ENCODE measurements at places on chromosomes 16 and 17. TPM values are rescaled to one million over a fixed set of nuclear protein-coding genes. Genes with fewer than 3 reads are reported as not detected.

- H3K27me3 ChIP-seq, result peaks cover 3% of the 10 kb centered on the region
- H3K27ac ChIP-seq, result no peak overlapping the region
- H3K4me3 ChIP-seq, result no peak overlapping the region
These were observed 2.3 kb upstream of the PRSS21 start for GRCh38 chr16:2814551-2815298.

- peaks cover 5% of the 10 kb centered on the region for H3K4me1 ChIP-seq
- DNase-seq, result no peak
- no peaks in the 10 kb centered on the region for H3K27me3 ChIP-seq
- H3K36me3 ChIP-seq, result no peaks in the 10 kb centered on the region
These were observed 9.8 kb downstream of the SMIM5 start for GRCh38 chr17:75642784-75643642.

GRCh38 chr16:59759296-59759695 lies 1025.2 kb upstream of the GOT2 start:
- no peaks in the 10 kb centered on the region for H3K36me3 ChIP-seq
- H3K4me3 ChIP-seq, result no peak overlapping the region
- no peaks in the 10 kb centered on the region for H3K4me1 ChIP-seq
- H3K27ac ChIP-seq, result no peak overlapping the region

- H3K36me3 ChIP-seq, result peaks cover 64% of the 10 kb centered on the region
- no peak for DNase-seq
- no peak overlapping the region for H3K4me3 ChIP-seq
- peaks cover 15% of the 10 kb centered on the region for H3K4me1 ChIP-seq
- H3K27me3 ChIP-seq, result no peaks in the 10 kb centered on the region
- H3K27ac ChIP-seq, result no peak overlapping the region
These were observed 23.7 kb downstream of the IST1 start for GRCh38 chr16:71919035-71919434.

DNA sequence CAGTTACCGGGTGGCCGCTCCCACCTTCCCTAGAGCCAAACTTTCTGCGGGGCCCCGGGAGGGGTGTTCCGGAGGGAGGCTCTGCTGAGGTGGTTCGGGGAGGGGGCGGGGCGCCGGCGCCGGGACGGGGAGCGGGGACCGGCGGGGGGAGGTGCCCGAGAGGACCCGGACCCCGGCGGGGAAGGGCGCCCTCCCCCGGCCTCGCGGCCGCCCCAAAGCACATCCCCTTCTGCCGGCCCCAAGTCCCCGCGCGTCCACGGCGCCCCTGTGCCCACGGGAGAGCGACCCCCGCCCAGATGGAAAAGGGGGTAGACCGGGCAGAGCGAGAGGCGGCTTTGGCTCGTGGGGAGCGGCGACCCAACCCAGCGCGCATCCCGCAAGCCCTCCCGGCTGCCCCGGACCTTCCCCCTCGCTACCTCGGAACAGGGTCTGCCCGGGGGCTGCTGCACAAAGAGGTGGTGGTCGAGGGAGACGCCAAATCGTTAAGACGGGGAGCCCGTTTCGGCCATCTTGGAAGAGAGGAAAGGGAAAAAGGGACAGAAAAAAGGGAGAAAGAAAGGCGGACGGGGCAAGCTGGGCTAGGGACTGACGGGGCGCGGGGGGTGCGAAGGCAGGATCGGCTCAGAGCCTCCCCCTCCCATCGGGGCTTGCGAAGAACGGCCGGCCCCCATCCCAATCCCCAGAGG lies 530 bp downstream of the PCGF2 start:
- H3K4me3 ChIP-seq, result peak overlapping the region; percentile 76
- no peak overlapping the region for H3K27ac ChIP-seq
- no peak for DNase-seq
- peaks cover 5% of the 10 kb centered on the region for H3K36me3 ChIP-seq
- peaks cover 68% of the 10 kb centered on the region for H3K27me3 ChIP-seq
- peaks cover 33% of the 10 kb centered on the region for H3K4me1 ChIP-seq

DNA sequence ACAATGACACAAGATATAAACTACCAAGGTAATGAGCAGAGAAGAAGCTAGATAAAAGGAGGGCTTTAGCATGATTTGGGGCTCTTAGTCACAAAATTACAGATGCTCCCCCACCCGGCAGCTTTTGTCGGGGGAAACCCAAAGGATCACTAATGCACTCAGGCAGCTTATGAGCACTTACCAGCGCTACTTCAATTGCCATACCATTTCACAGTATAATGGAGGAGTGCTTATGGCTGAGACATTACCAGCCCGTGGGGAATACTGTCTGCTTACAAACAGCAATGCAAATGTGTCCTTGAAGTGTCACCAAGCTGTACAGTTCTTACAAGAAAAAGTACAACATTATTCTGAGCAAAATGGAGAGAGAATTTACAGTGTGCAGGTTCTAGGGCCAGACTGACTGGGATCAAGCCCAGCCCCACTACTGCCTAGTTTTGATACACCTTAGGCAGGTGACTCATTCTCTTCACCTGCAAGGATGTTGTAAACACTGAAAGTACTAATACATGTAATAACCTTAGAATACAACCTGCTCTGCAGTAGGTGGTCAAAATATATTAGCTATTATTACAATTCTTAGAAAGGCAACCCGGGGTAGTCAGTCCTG lies 16.3 kb downstream of the ANKFY1 start:
- H3K36me3 ChIP-seq, result no peaks in the 10 kb centered on the region
- DNase-seq, result no peak
- no peak overlapping the region for H3K4me3 ChIP-seq
- no peaks in the 10 kb centered on the region for H3K27me3 ChIP-seq

DNA sequence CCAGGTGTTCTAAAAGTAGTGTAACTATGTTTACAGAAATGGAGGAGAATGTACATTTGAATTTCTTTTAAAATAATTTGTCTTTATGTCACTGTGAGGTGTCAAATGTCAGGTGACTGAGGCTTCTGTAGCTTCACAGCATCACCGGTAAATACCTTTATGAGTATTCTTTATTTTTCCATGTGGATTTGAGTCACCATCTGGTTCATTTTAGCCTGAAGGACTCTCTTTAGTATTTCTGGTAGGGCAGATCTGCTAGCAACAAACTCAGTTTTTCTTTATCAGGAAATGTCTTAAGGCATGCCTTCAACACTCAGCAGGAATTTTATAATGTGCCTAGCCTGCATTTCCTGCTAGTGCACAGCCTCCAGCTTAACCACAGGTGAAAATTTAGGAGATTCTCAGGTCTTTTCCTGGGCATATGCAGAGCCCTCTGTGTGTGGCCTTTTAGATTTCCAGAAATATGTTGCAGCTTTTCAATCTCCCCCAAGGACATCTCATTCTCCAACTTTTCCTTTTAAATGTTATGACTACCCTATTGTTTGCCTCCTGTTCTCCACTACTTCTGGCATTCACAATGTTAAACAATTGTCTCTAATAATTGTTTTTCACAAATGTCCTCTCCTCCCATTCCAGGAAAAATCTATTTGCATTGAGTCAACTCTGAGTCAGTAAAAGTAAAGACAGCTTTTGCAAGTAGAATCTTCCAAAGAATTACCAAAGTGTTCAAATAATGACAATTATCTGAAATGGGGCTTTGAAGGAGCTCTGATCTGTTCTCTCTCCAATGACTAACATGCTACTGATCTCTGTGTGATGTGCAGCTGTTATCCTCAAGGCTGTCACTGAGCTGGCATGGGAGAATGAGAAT lies 239.4 kb upstream of the CPHXL start:
- no peaks in the 10 kb centered on the region for H3K4me1 ChIP-seq
- H3K27me3 ChIP-seq, result no peaks in the 10 kb centered on the region

- H3K27me3 ChIP-seq, result no peaks in the 10 kb centered on the region
- peaks cover 22% of the 10 kb centered on the region for H3K4me1 ChIP-seq
- H3K27ac ChIP-seq, result peak overlapping the region; percentile 38
- peaks cover 9% of the 10 kb centered on the region for H3K36me3 ChIP-seq
- H3K4me3 ChIP-seq, result no peak overlapping the region
These were observed 33.2 kb downstream of the TUBD1 start for GRCh38 chr17:59859444-59860025.

DNA sequence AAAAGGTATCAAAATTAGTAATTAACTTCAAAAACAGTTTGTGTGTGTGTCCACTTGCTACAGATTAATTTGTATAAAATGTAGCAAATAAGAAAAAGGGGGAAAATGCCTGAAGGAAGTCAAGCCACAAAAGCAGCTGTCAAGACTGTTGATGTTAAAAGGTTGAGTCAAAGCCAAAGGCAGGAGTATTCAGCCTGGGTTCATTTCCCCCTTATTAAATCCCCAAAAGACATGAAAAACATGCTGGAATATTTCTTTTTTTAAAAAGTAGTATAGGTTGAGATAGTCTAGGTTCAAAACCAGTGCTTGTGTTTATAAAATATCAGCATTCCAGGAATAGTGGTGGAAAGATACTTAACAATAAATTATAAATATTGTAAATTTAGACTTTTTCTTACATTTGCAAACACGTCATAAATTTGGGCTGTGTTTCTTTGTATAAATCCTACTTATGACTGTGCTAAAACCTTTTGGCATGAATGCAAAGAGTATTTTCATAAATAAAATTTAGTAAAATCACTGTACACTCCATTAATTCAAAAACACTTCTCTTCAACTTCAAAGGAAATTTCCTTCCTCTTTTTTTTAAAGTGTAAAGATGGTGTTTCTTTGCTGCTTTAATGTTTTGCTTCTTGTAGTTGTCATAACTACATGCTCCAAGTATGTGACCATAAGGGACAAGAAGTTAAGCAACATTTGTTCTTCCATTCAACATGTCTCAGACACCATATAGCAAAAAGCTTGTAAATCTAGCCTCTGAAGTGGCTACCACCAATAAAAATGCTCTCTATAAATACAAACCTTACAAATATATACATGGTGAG lies 72.0 kb downstream of the SKAP1 start:
- no peak overlapping the region for H3K4me3 ChIP-seq
- H3K27me3 ChIP-seq, result no peaks in the 10 kb centered on the region
- DNase-seq, result no peak

- no peaks in the 10 kb centered on the region for H3K4me1 ChIP-seq
- DNase-seq, result no peak
- H3K27ac ChIP-seq, result no peak overlapping the region
- H3K27me3 ChIP-seq, result no peaks in the 10 kb centered on the region
- H3K36me3 ChIP-seq, result no peaks in the 10 kb centered on the region
- H3K4me3 ChIP-seq, result no peak overlapping the region
These were observed 6.6 kb downstream of the ANKFN1 start for GRCh38 chr17:56159826-56160380.

DNA sequence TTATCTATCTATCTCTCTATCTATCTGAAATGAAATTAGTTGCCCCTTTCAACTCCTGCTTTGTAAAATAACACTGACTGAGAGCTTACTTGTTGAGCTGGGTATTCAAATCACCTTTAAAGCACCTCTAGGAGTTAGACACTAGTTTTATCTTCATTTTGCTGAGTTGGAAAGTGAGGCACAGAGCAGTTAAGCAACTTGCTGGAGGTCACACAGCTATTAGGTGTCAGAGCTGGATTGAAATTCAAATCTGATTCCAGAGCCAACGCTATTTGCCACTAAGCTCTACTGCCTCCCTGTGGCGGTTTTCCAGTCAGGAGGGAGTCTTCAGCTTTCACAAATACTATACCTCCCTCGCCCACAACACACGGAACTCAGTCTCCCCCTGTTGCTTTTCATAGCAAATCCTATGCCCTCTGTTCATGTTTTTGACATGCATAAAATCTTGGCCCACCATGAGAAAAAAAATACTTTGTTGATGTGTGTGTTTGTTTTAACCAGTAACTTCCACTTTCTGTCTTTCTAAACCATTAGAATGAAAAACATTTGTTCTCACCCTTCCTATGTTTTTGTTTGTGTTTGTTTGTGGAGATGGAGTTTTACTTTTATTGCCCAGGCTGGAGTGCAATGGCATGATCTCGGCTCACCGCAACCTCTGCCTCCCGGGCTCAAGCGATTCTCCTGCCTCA lies 74.8 kb upstream of the SMURF2 start:
- H3K27me3 ChIP-seq, result no peaks in the 10 kb centered on the region
- no peak overlapping the region for H3K4me3 ChIP-seq
- DNase-seq, result peak; percentile 24
- no peak overlapping the region for H3K27ac ChIP-seq

- H3K4me1 ChIP-seq, result no peaks in the 10 kb centered on the region
- no peak overlapping the region for H3K27ac ChIP-seq
- no peaks in the 10 kb centered on the region for H3K27me3 ChIP-seq
- DNase-seq, result no peak
- peaks cover 16% of the 10 kb centered on the region for H3K36me3 ChIP-seq
- no peak overlapping the region for H3K4me3 ChIP-seq
These were observed 126.3 kb downstream of the BANP start for GRCh38 chr16:88077328-88078108.

DNA sequence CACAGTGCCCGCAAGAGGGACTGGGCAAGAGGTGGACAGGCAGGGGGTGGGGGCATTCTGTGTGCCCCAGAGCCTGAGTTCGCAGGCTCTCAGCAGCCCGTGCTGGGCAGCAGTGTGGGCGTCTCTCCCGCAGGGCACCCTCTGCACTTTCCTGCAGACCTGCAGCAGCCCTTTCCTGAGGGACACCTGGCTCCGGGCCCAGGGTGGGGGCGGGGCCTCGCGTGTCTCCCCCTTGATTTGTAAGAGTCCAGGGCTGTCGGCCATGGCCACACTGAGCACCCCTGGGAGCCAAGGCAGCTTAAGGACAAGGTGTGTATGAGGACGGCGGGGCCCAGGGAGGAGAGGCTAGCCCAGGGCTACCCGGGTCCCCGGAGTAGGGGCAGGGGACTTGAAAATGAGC lies 33.4 kb upstream of the SLC38A10 start:
- no peaks in the 10 kb centered on the region for H3K36me3 ChIP-seq
- H3K4me1 ChIP-seq, result no peaks in the 10 kb centered on the region
- H3K27me3 ChIP-seq, result peaks cover 11% of the 10 kb centered on the region
- H3K4me3 ChIP-seq, result no peak overlapping the region

- no peaks in the 10 kb centered on the region for H3K27me3 ChIP-seq
- no peak overlapping the region for H3K4me3 ChIP-seq
- no peak overlapping the region for H3K27ac ChIP-seq
- peaks cover 6% of the 10 kb centered on the region for H3K36me3 ChIP-seq
These were observed 3.4 kb upstream of the ENGASE start for GRCh38 chr17:79071161-79071740.

FZD2 gene
- not detected for total RNA-seq

HASPIN gene
- total RNA-seq, result 23.8 TPM

KRT13 gene
- not detected for total RNA-seq

NHLRC4 gene
- total RNA-seq, result 0.76 TPM

P2RX5 gene
- total RNA-seq, result 32.0 TPM

ZPBP2 gene
- total RNA-seq, result not detected

PRSS22 gene
- total RNA-seq, result not detected

CCDC57 gene
- total RNA-seq, result 59.5 TPM

CLDN6 gene
- total RNA-seq, result not detected

Data from activated naive CD8-positive, alpha-beta T cell treated with anti-CD3 and anti-CD28 coated beads for 36 hours (primary cell).